Esophagus squamous epithelium (tissue), 5 donors: ENCODE measurements at places on chromosomes 7 and 10.

- no peak for DNase-seq
Observed at GRCh38 chr7:157423886-157424565, 87.2 kb downstream of the DNAJB6 start.

DNA sequence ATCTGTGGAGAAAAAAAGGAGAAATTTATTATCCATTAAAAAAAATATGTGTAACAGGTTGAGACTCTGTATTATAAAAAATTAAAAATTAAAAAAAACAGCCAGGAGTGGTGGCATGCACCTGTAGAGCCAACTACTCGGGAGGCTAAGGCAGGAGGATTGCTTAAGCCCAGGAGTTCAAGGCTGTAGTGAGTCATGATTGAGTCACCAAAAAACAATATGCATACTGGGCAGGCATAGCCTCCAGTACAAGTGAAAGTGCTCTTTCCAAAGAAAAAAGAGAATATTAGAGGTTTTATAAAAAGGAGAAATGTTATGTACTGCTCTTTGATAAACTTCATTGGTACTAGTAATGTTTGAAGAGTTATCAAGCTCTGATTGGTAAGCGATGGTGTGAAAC lies 647.1 kb upstream of the ZWINT start:
- no peak for DNase-seq

DNA sequence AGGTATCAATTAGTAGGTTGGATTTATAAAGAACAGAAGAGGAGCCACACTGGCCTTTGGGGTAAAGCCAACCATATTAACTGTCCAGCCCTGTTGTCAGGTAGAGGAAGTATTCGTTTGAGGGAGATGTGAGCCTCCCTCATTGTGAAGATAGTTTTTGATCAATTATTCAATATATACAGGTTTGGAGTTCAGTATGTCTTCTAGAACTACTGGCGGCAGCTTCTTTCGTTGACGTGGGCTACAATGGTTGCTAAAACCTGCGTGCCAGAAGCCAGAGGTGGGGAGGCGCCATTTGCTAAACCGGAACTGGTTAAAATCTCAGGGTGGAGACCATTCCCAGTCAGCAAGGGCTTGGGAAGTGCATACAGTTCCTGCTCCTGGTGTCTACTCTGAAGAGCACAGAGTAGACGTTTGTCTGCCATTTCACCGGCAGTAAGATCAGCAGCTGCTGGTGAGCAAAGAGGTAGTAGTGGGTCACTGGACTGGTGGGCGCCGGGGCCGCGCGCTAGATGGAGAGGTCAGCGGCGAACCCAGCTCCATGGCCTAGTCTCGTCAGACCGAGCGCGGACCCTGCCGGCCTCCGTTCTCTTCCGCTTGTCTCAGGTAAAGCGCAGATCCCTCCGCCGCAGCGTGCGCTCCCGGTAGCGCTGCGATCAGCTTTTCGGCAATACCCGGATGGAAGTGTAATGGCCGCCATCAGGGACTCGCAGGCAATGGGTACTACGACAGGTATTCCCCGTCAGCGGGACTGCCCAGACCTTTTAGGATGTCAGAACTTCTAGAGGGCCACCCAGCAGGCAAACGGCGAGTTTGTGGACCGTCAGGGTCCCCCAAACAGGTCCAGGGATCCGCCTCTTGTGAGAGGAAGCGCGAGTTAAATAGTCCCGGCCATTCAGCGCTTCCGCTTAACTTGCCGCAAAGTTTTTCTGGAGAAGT lies at the start of gene ZNF518A:
TSS of gene ZNF518A (plus strand) at position 911 of the 939 bp plus-strand sequence. CDS start 26,026 bp downstream, outside the sequence.
- peak; percentile 76 for DNase-seq

- DNase-seq: no peak
Observed at GRCh38 chr7:80443325-80443724, 68.5 kb downstream of the GNAT3 start.

- DNase-seq: no peak
Observed at GRCh38 chr7:140364819-140365218, 33.5 kb downstream of the SLC37A3 start.

GRCh38 chr10:125274961-125275360 lies 114.6 kb upstream of the CTBP2 start:
- no peak for DNase-seq

DNA sequence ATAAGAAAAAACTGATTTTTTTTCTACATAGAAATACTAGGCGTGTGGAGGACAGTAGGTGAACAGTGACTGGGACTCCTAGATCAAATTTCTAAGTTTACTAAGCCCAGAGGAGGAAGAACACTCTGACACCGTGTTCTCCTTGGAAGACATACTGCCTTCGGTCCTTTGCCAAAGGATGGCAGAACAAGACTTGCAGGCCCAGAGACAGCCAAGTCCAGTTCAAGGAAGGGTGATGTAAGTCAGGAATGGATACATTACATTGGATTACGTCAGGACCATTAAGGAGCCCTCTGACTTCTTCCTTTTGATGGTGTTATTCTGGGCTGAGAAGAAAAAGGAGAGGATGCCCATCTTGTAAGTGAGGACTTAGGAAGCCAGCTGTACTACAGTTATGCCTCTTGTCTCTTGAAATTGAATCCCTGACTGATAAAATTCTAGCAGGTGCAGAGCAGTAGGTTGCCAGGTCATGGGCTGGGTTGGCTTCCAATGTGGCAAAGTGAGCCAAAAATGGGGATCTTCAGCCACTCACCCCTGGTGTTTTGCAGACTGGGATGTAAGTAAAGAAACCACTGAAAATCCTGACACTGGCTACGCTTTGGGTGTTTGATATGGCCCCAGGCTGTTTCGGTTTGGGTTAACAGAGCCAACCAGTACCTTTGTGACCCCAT lies 45.1 kb downstream of the RELN start:
- DNase-seq: no peak

DNA sequence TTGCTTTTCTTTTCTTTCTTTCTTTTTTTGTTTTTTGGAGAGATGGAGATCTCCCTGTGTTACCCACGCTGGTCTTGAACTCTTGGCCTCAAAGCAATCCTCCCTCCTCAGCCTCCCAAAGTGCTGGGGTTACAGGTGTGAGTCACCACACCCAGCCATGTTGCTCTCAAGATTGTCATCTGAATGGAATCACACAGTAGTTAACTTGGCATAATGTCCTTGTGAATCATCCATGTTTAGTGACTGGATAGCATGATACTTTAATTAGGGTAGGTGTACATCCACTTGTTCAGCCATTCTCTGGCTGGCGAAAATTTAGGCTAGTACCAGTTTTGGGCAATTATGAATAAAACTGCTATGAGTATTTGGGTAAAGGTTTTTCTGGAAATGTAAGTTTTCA lies 15.4 kb upstream of the GRB10 start:
- no peak for DNase-seq

GRCh38 chr10:114879093-114879492 lies 57.5 kb downstream of the FHIP2A start:
- no peak for DNase-seq

GRCh38 chr10:79028056-79028430 lies 40.7 kb upstream of the ZMIZ1 start:
- DNase-seq: no peak

DNA sequence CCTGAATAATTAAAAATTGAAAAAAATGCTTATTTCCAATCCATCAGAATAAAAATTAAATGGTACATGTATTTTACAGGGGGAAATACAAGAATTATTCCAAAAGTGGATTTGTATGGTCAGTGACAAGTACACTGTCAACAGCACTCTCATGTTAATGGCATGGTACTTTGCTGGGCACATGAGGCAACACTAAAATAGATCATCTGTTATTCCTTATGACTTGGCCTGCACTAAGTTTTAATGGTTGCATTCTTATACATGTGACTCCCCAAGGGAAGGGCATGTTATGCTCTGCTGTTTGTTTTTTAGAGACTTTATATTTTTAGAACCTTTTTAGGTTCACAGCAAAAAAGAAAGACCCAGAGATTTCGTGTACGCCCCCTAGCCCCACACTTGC lies 128.3 kb downstream of the CPEB3 start:
- no peak for DNase-seq

DNA sequence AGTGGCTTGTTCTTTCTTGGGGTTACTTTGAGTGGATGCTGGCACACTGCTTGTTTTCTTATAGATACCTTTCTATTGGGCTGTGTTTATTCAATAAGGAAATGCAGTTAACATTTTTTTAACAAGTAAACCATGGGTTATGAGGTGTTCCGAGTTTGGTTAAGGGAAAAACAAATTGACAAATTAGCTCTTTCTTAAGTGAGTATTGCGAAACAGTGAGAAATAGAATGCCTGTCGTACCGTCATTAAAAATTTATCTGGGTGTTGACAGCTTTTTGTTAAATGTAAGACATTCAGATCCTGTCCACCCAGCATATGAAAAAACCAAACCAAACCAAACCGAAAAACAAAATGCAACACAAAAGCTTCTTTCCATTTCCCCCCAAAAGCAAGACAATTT lies 6.2 kb downstream of the CUX1 start:
- DNase-seq: no peak

GRCh38 chr7:101169838-101170551 lies 4.6 kb upstream of the VGF start:
- no peak for DNase-seq

GRCh38 chr7:99040104-99040958 lies 103.6 kb downstream of the SMURF1 start:
- DNase-seq: no peak

DNA sequence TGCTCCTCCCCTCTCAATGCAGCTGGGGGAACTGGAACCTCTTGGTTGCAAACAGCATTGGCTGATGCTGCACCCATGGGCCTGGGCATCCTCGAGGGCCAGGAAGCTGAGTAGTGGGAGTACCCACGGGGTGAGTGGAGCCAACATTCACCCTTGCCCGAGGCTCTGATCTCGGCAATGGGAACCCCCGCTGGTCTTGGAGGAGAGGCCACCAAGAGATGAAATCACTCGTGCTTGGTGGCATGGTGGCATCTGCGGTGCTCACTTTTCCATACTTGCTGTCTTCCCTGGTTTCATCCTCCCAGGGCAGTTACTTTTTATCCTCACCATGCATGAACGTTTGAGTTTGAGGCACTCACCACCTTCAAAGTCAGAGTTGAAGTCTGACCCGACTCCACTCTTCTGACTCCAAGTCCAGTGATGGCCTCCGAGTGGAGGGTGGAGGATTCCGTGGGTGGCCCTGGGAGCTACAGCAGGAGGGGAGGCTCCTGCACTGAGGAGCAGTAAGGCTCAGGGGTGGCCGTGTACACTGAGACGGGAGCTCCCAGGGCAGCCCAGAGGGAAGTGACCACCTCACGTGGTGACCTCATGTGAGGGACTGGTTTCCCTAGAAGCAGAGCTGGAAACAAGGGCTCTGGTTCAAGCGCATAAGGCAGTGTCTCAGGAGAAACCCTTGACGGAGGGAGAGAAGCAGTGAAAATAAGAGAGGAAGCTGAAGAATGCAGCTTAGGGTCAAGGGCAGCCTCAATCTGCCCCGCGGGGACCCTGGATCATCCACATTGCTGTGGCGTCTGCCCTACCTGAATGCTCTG lies 349.1 kb downstream of the TCERG1L start:
- DNase-seq: no peak

GRCh38 chr10:110324201-110324804 lies 19.6 kb upstream of the SMNDC1 start:
- DNase-seq: no peak

GRCh38 chr7:4642468-4643203 lies 39.5 kb upstream of the FOXK1 start:
- no peak for DNase-seq

GRCh38 chr10:25766687-25767221 lies 167.3 kb upstream of the MYO3A start:
- no peak for DNase-seq

DNA sequence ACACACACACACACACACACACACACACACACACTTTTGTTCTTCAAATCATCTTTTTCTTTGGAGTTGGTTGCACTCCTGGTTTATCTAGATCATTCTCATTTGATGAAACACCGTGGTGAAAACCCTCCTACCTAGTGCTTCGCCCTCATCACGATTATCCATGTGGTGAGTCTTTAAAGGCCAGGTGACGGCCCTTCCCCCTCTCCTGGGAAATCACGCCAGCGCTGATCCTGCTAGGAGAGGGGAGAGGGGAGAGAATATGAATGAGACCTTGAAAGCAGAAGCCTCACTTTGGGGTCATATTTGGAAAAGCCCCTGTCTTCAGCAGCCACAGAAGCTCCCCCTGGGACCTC lies 103.9 kb upstream of the LRRC4 start:
- no peak for DNase-seq

DNA sequence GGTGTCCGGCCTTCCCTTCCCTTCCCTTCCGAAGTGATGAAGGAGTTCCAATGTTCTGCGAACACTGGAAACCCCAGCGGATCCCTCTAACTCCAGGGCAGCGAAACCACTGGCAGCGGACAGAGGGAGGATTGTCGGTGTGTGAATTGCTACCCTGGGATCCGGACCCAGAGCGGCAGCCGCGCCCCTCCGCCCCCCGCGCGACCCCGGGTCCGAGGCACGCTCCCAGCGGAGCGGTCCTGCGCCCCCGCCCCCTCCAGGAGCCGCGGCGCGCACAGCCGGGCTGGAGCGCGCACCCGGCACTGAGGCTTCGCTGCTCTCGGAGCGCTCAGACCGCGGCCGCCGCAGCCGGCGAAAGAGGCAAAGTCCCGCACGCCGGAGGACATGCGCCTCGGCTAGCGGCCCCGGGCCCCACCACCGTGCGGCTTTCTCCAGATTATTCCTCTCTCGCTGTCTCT lies at the start of gene PTPRZ1:
TSS of gene PTPRZ1 (plus strand) at position 331 of the 458 bp plus-strand sequence. CDS start 339 bp downstream, outside the sequence.
- no peak for DNase-seq

DNA sequence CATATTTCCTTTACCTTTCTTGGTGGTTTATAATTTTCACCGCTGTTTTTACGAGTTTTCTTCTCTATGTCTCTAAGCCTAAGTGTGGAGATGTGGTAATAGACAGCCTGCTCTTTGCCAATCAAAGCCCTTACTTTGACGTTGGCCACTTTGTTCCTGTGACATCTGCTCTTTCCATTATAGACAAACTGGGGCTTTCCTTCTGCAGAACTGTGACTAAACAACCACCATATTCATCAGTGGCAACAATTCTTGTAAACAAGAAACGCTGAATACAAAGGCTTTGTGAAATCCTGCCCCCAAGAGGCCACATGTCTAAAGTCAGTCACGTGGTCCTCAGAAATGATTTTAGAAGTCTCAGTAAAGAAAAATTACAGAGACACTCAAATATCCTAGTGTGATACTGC lies 59.6 kb upstream of the CAPZA2 start:
- DNase-seq: no peak

GRCh38 chr7:134637441-134637840 lies 9.2 kb upstream of the BPGM start:
- no peak for DNase-seq

GRCh38 chr7:85135977-85136376 lies 50.9 kb downstream of the SEMA3D start:
- DNase-seq: no peak

- no peak for DNase-seq
Observed at GRCh38 chr7:154795014-154795413, 207.9 kb downstream of the PAXIP1 start.
